Hematopoietic multipotent progenitor cell treated with erythropoietin and hydrocortisone succinate and interleukin-3 and kit ligand, for 6 days (in vitro differentiated cells): ENCODE measurements at places on chromosomes 2 and 18.

DNA sequence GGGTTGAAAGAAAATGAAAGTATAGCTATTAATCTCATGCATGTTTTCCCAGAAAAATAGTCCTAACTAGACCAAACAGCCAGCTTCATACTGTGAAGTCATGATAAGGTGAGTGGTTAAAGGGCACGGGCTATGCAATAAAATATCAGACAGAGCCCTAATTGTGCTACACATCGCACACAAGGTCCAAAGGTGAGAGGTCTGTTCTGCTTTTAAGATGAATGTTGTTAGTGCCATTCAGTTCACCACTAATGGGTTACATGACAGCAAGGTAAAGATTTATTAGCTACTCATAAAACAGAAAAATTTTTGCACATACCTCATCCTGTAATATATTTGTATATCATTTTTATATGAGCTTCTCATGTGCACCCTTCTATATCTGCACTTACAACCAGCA lies 105.0 kb upstream of the STK17B start:
- peak; percentile 37 for DNase-seq

- DNase-seq = no peak
Measured at GRCh38 chr2:47568164-47568850, 165.4 kb downstream of the MSH2 start.

DNA sequence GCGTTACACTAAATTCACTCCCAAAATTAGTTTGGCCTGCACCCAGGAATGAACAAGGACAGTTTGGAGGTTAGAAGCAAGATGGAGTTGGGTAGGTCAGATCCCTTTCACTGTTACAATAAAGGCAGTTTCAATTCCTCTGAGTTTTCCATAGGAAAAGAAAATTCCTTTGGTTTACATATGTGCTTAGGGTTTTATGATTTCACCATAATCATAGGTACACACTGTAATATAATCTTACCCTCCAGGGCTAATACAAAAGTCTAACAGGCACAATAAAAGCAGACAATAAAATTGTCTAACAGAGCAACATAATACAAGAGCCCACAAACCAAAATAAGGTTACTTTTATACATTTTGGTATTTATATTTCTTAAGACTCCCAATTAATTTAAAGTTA lies 391.5 kb upstream of the KCNJ3 start:
- no peak for DNase-seq

DNA sequence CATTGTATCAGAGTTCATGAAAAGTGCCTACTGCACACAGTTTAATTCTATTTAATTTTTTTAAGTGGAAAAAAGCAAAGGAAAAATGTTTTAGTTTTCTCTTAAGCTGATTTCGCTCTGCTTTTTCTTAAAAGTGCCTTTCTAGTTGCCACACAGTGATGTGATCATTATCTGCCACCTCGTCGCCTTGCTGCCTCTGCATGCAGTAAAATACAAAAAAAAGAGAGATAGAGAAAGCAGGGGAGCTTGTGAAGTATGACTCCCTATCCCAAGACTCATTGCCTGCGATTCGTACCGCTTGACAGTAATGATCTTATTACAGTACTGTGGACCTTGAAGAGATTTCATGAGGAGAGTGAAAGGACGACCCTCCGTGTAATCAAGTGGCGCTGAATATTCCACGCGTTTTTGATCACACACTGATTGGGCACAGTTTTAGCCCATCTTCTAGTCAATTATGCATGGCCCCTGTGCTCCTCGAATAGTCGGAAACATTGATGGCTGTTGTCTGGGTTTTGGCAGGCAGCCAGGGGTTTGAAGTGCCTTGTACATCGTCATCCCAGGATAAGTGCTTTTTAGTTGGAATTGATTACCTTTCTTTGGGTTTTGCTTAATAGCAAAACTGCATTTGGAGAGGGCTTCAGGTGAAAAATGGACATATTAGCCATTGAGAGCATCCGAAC lies 188.3 kb downstream of the GBX2 start:
- DNase-seq = no peak

DNA sequence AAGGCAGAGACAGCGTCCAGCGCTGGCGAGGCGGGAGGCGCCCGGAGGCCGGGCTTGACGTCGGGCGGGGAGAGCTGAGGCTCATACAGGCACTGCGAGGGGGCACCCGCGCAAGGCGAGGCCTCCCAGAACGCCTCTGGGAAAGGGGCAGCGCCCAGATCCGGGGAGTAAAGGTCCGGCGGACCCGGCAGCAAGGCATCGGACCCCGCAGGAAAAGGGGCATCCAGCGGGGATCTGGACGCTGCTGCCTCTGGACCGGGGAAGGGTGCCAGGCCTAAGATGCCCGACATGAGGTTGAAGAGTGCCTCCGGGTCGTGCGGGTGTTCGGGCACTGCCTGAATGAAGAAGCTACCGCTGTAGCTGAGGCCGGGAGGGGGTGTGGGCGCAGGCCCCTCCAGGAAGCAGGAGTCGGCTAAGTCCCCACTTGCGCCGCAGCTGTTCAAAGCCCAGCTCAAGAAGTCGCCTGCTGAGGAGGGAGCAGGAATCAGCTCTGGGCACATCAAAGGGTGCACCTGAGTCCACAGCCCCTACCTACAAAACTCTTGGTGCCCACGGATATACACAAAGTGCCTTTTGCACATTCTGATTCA lies 937 bp downstream of the EGR4 start:
- no peak for DNase-seq
